ENCODE measurements at places on chromosomes 2 and 18. TPM values are rescaled to one million over a fixed set of nuclear protein-coding genes. Genes with fewer than 3 reads are reported as not detected.
A peak's percentile ranks its signal among the peaks of the same experiment; 100 is the strongest.

GRCh38 chr2:181004647-181005325, 24.4 kb downstream of the UBE2E3 start:
- no peak for DNase-seq

DNA sequence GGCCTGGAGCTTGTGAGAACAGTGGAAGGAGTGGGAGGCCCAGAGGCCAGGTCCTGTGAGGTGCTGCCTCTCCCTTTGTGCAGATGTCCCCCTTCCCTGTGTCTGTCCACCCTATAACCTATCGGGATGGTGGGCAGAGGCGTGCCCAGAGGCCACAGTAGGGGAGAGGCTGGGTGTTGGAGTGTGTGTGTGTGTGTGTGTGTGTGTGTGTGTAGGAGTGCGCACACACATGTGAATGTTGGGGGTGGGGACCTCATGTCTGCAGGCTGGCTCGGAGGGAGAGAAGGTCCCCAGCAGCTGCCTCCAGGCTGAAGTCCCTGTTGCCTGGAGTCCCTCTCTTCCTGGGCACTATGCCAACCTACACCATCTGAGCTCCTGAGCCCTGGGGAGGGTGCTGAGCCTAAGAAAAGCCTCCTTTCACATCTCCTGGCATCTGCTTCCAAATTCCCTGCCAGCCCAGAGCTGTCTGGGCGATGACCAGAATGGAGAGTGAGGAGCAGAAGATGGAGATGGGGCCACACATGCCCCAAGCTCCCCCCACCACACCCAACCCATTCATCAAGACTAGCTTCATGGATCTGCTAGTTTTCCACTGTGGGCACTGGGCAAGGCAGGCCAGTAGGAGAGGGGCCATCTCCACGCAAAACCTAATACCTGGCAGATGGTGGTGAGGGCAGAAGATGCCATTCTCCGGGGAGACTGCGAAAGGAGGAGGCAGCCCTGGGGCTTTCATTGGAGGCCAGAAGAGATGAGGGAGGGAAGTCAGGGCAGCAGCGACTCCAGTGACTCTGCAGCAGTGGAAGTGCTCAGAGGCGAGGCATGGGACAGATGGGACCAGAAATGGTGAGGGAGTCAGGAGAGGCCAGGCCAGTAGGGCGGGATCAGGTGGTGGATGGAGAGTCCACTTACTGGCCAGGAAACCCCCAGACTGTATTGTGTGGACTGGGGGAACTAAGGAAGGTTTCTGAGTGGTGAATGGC, 20.3 kb downstream of the KCNK3 start:
- DNase-seq: no peak

- DNase-seq: no peak
Measured at GRCh38 chr2:161243312-161243711, 64.9 kb upstream of the PSMD14 start.

The PLGLB1 gene
- 0.38 TPM for total RNA-seq

The ALKAL2 gene
- 2.8 TPM for total RNA-seq

- DNase-seq: no peak
Measured at GRCh38 chr2:19752500-19752899, 149.3 kb downstream of the TTC32 start.

GRCh38 chr2:224395620-224396390, 6.1 kb downstream of the FAM124B start:
- no peak for DNase-seq

- DNase-seq: no peak
Measured at GRCh38 chr2:12223732-12224131, 477.3 kb downstream of the LPIN1 start.

The RPRM gene
- 2.1 TPM for total RNA-seq

GRCh38 chr18:75341267-75341666, 86.2 kb downstream of the SMIM21 start:
- DNase-seq: no peak

The STK11IP gene
- total RNA-seq: 33.8 TPM

DNA sequence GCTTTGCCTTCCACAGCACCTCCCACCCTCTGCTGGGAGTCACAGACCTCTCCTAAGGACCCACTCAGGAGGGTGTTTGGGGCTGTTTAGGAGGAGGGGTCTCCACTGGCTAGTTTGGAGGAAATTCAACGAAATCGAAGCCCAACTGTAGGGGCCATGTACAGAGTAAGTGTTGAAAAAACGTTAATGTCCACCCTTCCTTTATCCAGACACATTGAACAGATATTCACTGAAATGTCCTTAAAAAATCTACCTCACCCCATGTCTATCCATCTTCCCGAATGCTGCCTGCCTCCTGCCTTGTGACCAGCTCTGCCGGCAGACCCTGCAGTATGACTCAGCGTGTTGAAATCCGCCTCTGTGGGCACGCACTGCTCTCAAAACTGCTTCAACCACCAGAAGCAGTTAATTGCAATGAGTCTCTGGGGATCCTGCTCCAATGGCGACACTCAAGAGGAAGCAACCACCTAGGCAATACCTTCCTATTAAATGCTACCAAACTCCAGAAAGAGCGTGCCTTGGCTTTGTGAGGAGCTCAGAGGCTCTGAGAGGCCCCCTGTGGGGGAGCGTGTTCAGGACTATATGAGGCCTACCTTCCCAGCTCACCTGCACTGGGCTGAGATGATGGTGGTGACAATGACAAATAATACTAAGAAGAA, 61.4 kb upstream of the RTN4 start:
- DNase-seq: peak; percentile 92

The CGREF1 gene
- total RNA-seq: 2.5 TPM

GRCh38 chr2:187266147-187266546, 181.9 kb downstream of the CALCRL start:
- DNase-seq: no peak

DNA sequence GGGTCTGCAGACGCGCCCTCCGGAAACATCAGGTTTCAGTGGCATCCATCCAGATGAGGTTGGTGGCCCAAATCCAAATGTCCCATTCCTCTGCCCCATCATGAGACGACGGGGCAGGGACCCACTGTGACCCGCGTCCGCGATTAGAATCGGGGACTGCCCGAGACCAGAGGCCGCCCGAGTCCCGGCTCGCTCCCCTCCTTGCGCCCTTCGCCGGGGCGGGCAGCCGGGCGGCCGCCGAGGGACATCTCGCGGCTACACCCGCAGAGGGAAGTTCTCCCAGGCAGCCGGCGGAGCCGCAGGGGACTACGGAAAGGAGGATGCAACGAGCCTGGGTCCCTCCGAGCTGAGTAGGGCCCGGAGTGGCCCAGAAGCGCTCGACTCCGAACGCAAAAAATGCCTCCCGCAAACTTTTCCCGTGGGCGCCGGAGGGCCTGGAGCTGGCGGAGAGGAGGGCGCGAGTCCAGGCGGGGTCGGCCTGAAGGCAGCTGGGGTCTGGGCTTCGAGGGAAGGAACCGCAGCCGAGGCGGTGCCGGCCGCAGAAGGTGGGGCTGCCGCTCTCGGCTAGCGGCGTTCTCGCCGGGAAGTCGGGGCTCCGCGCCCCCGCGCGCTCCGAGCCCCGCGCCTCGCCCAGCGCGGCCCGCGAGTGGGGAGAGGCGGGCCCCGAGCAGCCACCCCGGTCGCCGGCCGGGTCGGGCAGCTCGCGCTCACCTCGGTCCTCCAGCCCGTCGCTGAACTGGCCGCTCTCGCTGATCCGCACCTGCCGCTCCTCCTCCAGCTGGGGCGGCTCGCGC, 580 bp downstream of the TMEM163 start:
- no peak for DNase-seq

DNA sequence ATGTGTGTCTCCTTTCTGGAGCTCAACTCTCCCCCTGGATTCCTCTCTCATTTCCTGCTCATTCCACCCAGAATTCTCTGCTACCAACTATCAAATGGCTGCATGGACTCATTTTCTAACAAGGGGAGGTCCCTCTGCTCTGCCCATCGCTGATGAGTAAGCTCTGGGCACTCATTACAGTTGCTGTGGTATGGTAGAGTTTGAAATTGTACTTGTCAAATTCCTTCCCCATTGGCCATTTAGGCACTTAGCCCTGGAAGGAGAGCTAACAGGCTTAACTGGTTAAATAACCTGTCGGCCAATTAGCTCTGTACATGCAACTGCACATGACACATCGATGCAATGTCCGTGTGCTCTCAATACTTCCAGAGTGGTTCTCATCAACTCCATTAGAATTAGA, 20.4 kb downstream of the COL6A3 start:
- DNase-seq: no peak

- DNase-seq: no peak
Measured at GRCh38 chr2:219560037-219560892, 11.1 kb downstream of the OBSL1 start.

The DARS1 gene
- 69.7 TPM for total RNA-seq

- DNase-seq: no peak
Measured at GRCh38 chr2:142502402-142502801, 371.6 kb upstream of the LRP1B start.

GRCh38 chr2:71615767-71616730, 162.7 kb downstream of the DYSF start:
- no peak for DNase-seq

The TFCP2L1 gene
- total RNA-seq: 5.9 TPM

- peak; percentile 31 for DNase-seq
Measured at GRCh38 chr2:49753344-49753985, 599.1 kb upstream of the FSHR start.

GRCh38 chr2:224174990-224175389, 135.9 kb upstream of the SERPINE2 start:
- DNase-seq: no peak

GRCh38 chr18:44924785-44925499, 244.3 kb downstream of the SETBP1 start:
- DNase-seq: no peak

The NOSTRIN gene
- 0.89 TPM for total RNA-seq

DNA sequence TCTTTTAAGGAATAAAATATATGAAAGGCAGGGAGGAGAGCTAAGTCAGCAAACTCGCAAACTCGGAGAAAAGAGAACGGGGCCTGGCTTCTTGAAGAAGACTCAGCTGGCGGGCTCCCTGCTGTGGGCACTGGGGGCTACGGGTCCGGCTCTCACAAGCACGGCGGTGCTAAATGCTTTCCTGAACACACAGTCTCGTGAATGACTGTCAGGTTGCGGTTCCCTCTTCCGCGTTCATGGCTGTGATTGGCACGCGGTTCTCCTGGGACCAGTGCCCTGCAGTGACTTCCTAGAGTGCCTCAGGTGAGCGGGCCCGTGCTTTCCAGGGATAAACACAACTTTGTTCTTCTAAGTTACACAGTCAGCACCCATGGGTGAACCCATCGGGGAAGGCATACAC, 208.4 kb downstream of the HDAC4 start:
- DNase-seq: no peak

- no peak for DNase-seq
Measured at GRCh38 chr2:10188211-10188610, 65.7 kb downstream of the RRM2 start.

The BOLL gene
- not detected for total RNA-seq

DNA sequence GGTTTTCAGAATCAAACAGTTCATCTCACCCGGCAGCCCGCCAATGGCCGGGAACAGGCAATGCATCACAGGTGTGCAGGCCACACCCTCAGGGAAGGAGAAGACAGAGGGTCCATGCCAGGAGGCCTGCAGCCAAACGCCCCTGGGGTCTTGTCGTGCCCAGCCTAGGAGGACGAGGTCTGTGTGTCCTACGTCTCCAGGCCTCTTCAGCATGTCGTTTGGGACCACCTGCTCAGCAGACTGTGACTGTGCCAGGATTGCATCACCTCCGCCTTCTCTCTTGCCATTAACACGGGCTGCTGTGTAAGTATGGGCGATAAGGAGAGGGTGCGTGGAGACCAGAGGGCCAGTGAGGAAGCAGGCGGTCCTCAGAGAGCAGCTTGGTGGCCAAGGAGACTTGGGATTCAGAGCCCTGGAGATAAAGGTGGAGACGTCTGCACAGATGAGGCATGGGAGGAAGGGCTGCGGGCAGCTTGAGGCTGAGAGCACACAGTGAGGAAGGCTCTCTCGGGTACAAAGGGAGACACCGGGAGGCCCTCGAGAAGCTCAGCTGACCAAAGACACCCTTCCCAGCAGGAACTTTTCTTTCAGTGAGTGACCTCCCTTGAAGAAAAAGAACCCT, 37.4 kb upstream of the KLHL29 start:
- DNase-seq: no peak

- no peak for DNase-seq
Measured at GRCh38 chr18:35803551-35803950, 168.9 kb upstream of the RMP24 start.

- DNase-seq: peak; percentile 44
Measured at GRCh38 chr2:49240608-49241007, 86.3 kb upstream of the FSHR start.

The EVX2 gene
- not detected for total RNA-seq

The GCKR gene
- 0.88 TPM for total RNA-seq

DNA sequence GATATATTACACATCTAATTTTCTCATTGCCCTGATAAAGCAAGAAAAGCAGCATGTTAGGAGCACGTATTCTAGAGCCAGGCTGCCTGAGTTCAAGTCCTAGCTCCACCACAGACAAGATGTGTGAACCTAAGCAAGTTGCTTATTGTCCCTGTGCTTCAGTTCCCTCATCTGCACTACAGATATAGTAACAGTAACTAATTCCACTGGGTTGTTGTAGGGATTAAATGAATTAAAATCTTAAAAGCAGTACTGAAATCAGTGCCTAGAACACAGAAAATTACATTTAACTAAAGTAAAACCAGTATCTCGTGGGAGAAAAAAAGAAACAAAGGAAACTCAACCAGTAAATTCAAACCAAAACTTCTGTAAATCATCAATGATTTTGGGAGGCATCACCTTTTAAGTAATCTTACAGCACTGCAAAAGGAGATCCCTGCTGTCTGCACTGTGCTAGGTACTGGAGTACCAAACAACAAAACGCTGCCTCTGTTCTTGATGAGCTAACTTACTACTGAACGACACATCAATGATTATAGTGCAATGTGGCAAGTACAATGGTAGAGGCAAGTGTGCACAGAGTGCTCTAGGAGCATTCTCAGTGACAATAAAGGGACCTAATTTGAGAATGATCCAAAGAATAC, 7.9 kb downstream of the MAP3K2 start:
- DNase-seq: no peak

- DNase-seq: no peak
Measured at GRCh38 chr2:142937347-142937746, 59.9 kb downstream of the KYNU start.

DNA sequence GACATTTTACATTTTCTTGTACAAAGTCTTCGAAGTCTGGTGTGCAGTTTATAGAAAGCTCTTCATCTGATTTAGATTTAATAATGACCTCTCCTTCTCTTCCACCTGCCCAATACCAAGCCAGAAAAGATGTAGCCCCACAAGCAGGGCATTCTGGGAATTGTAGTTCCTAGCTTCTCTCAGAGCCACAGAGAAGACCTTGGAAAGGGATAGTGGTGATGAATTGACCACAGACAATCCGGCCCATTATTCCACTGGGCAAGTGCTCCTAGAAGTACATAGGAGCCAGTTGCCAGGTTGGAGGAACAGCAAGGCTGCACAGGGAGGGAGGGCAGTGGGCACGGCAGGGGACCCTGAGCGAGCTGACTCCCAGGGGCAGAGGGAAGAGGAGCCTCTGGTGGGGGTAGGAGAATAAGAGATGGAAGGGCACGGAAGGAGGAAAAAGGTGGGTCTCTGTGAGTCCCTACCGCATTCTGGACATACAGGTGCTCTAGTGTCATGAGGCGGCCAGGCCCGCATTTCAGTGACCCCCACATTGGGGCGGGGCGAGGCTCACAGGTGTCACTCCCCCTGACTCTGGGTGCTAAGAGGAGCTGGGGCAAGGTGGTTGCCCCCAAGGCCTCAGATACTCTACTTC, 152.5 kb upstream of the HAAO start:
- DNase-seq: no peak

- no peak for DNase-seq
Measured at GRCh38 chr18:10785798-10786197, 260.0 kb downstream of the NAPG start.

GRCh38 chr2:145569108-145569507, 1049.2 kb upstream of the ZEB2 start:
- DNase-seq: no peak

The ADAM23 gene
- 0.62 TPM for total RNA-seq

GRCh38 chr2:239830121-239831000, 194.8 kb downstream of the NDUFA10 start:
- no peak for DNase-seq

Data from kidney epithelial cell (primary cell).